ENCODE measurements at places on chromosomes 6 and 20.

DNA sequence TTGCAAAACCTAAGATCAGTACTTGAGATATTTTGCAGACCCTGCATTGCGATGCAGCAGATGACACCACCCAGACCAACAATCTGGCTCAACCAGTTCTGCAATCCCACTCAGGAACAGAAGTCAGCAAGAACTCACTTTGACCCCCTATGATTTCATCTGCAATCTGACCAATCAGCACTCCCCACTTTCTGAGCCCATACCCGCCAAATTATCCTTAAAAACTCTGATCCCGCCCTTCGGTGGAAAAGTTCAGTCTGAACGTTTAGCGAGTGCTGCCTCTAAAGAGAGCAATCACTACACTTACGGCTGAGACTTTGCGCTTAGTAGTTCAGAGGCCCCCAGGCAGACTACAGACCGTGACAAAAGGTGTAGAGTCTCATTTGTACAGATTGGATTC, 17.3 kb upstream of the KIAA1586 start:
- no peak for DNase-seq

- no peak for DNase-seq
These were observed 565.1 kb upstream of the FLRT3 start for GRCh38 chr20:14902432-14903089.

DNA sequence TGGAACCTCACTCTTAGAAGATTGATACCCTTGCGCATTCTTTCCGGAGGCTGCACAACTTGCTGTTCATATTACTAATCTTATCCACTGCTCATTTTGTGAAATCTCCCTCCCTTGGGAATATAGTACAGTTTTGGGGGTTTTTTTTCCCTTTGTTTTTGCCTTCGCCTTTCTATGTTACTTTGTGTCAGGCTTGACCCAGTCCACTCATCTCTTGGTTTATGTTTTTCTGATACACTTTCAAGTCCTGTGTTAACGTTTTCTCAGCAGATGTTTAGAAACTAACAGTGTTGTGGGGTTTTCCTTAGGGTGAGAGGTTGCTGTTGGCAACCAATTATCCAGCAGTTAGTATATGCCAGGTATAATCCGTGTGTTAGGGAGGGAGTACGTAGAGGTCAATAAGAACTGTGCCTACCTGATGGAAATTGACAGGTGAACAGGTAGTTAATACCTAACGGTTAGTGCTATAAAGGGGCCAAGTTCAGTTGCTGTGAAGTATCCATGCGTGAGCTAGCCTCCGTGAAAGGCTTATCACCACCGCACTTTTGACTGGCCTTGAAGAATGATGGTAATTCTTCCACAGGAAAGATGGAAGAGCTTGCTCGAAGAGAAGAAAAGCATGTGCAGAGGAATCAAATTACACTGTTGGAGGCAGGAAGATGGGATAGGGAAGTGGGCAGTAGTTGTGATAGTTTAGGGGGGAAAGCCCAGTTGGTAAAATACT, 1.4 kb downstream of the NFYA start:
- DNase-seq, result peak; percentile 51

DNA sequence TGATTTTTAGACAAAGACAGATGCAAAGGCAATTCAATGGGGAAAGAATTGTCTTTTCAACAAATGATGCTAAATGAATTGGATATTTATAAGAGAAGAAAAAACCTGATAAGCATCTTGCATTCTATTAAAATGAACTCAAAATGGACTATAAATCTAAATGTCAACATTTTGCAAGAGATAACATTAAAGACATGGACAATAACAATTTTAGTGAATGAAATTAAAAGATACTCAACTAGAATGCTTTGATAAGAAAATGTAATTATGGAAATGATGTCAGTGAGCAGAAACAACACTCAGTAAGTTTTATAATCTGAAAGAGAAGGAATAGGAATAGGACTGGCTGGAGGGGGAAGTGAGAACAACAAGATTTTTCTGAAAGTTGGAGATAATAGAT, 421.7 kb downstream of the C6orf118 start:
- DNase-seq, result no peak

GRCh38 chr20:51966296-51966971, 164.1 kb upstream of the SALL4 start:
- no peak for DNase-seq

GRCh38 chr20:34431168-34431567, 68.1 kb downstream of the ITCH start:
- DNase-seq, result no peak

DNA sequence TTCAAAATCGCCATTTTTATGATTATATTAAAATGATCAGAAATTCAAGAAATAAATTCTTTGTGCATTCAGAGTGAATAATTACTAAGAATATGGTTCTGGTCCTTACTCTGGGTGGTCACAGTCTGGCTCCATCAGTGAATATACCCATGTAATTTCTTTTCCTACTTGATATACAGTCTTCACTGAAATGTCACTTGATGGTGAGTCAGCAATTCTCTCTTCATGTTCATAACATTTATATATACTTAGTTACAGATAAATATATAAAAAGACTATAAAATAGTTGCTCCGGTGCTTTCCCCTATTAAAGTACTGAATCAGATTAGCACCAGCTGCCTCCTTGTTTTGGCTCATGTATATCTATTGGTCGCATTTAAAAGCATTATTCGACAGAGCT, 56.4 kb upstream of the MTRF1L start:
- no peak for DNase-seq

GRCh38 chr20:60271597-60271996, 313.4 kb downstream of the CDH26 start:
- DNase-seq, result peak; percentile 33

GRCh38 chr6:53547811-53548496, 3.1 kb upstream of the GCLC start:
- DNase-seq, result peak; percentile 94

GRCh38 chr6:115712291-115712961, 348.3 kb downstream of the FRK start:
- no peak for DNase-seq

GRCh38 chr6:107692351-107692750, 131.8 kb downstream of the SCML4 start:
- no peak for DNase-seq

- no peak for DNase-seq
These were observed 161.4 kb downstream of the CD109 start for GRCh38 chr6:73857341-73857890.

DNA sequence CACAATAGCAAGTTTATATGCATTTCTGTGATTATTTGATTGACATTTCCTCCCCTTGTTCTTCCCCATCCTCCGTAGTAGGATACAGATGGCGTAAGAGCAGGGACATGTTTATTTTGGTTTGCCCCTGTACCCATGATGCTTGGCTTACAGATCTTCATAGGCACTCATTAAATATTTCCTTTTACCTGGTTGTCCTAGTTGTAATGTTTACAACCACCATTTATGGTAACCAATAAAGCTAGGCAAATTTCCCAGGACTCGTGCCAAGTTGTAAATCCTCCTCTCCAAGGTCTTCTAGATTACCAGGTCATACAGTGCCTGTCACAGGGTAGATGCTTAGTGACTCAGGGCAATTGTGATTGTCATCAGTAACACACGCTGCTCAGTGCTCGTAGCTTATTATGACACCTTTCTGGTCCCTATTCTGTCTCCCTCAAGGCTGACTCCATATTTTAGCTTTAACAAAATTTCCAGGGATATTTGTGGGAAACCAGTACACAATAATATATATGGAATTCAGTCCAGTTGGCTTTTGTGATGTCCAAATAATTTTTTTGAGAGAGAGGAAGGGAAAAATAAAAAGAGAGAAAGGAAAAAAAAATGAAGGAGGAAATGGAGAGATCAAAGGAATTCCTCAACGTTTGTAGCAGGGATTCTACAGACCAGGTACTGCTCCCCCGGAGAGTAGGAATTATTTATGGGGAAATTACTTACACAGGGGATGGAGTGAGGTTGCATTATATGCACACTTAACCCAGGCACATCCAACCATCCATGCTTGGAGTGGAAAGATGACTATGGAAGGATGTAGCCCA, 24.6 kb downstream of the CYP24A1 start:
- peak; percentile 67 for DNase-seq

DNA sequence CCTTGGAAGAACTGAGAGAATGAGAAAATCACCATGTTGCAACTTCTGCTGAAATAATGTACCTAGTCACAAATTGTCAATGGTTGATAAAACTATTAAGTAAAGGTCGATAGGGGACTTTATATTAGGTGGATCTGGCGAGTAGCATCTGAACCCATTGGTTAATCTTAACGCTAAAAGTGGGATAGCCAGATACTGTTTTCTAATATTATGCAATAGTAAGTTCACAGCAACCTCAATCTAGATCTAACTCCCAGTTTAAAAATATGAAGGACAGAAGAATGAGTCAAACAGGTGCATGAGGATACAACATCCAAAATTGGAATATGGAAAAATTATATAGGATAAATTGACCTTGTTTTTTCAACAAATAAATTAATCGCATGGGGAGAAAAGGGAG, 18.8 kb downstream of the PSMF1 start:
- DNase-seq, result no peak

DNA sequence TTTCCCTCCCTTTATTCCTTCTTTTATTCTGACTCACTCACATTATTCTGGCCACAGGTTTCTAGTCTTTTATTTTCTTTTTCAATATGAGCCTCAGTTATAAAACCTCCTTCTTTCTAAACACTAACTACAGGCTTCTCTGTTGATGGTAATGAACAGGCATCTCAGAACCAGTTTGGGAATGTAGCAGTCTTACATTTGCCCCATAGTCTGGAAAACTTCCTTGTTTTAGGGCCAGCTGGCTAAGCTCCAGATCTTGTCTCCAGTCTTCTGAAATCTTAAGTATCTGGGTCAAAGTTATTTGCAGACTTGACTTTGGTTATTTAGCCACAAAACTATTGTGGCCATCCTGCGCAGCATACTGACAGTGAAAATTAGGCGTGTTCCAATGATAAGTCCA, 97.0 kb upstream of the MAN1A1 start:
- DNase-seq, result no peak

DNA sequence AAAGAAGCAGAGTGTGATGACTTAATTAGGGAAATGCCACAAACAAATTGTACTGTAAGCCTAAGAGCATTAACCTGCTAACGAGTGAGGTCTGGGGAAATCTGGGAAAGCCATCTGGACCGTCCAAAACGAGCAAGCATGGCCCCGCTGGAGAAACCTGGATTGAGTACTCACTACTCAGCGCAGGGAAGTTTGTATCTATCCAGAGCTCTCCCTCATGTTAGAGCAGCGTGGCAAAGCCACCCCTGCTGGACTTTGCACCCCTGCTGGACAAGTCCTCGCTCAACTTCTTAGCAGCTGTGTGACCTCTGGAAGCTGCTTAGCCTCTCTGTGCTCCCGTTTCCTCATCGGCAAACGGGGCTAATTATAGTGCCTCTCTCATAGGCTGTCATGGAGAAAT, 37.3 kb downstream of the PSMG4 start:
- DNase-seq, result no peak

- no peak for DNase-seq
These were observed 267.0 kb upstream of the SUPT3H start for GRCh38 chr6:45644720-45645119.

GRCh38 chr20:35698298-35699126, 640 bp downstream of the NFS1 start:
- peak; percentile 65 for DNase-seq

DNA sequence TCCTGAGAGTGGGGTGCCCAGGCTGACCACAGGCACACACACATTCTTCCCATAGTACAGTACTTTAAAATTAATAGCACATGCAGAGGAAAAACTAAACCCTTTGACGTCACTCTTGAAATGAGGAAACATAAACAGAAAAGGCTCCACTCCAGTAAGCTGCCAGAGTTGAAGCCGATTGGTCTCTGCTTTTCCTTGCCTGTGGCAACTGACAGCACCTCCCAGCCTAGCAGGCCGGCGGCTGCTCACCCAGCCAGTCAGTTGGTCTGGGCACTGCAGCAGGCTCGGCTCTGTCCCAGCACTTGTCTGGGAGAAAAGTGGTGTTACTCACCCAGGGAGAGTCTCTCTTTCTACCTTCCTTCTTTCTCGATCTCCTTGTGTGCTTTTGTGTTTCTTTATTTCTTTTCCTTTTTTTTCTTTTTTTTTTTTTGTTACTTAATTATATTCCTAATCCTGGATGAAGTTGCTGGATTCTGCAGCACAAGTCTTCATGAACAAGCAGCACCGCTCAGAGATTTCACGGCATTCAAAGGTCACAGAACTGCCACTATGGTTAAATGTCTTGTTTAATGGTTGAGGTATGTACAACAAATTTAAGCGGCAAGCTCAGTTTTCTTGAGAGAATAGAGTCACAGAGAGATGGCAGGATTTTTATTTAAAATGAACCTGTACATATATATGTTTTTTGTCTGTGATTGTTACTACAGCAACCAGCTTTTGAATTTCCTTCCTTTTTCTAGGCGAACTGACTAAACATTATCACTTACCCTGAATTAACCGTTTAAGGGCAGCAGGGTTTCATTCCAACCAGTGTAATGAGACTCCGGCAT, at the start of gene PDE7B:
Gene PDE7B (plus strand): TSS at position 260 of the 830 bp plus-strand sequence.
- peak; percentile 1 for DNase-seq

GRCh38 chr6:13251242-13251641, 77.1 kb downstream of the TBC1D7 start:
- DNase-seq, result no peak

GRCh38 chr6:119280668-119281067, 68.9 kb downstream of the MAN1A1 start:
- DNase-seq, result no peak

GRCh38 chr20:34624629-34625028, 52.3 kb downstream of the PIGU start:
- DNase-seq, result no peak

- no peak for DNase-seq
These were observed 93.8 kb upstream of the LY86 start for GRCh38 chr6:6494677-6495076.

DNA sequence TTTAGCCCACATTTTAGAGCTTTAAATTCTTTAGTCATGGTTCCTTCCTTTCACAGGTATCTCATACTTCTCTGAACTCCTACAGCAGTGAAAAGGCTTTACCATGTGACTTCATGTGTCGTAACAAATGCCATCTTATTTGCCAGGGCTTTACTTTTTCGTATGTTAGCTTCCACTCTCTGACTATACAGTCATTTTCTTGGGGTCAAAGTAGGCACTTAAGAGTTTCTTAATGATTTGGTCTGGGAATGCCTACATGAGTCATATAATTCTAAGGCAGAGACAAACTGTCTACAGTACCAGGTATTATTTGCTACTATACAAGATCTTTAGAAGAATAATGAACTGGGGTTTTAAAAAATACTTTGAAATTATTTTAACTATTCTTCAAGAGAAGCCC, 15.0 kb downstream of the RAB23 start:
- no peak for DNase-seq

DNA sequence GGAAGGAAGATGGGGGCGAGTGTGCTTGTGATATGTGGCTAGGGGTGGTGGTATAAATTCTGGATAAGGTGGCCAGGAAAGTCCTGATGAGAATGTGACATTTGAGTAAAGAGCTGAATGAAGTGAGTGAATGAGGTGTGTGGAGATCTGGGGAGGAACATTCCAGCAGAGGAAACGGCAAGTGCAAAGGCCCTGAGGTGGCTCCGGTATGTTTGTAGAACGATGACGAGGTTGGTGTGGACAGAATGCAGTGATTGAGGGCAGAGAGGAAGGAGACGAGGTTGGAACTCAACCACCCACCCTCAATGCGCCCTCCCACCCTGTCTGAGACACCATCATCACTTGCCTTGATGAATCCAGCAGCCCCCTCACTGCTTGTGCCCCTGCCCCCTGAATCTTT, 214.1 kb upstream of the RNF24 start:
- no peak for DNase-seq

GRCh38 chr6:16539086-16539931, 222.0 kb downstream of the ATXN1 start:
- DNase-seq, result no peak
